CD4-positive, CD25-positive, alpha-beta regulatory T cell (primary cell): ENCODE measurements at places on chromosomes 2 and 18. TPM values are rescaled to one million over a fixed set of nuclear protein-coding genes. Genes with fewer than 3 reads are reported as not detected.

DNA sequence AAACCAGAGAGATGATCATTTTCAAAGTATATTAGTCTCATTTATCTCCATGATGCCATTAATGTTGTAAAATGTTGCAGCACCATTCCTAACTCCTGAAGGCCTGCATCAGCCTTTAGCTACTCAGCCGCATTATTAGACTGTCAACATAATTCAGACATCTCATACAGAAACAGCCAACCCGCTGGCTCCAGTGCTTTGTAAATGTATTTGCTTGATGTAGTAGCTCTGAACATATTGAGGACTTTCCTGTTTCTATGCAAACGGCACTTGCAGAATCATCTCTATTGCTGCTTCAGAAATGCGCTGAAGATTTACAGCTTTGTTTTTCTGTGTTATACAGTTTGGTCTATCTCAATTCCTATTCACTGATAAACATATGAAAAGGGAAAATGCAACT, 372.2 kb downstream of the DSEL start:
- no peak overlapping the region for H3K27ac ChIP-seq
- no peak overlapping the region for H3K4me3 ChIP-seq

- no peak for DNase-seq
- no peaks in the 10 kb centered on the region for H3K36me3 ChIP-seq
- no peak overlapping the region for H3K27ac ChIP-seq
- peaks cover 9% of the 10 kb centered on the region for H3K27me3 ChIP-seq
Measured at GRCh38 chr2:105391058-105391627, 7.7 kb downstream of the FHL2 start.

- no peaks in the 10 kb centered on the region for H3K4me1 ChIP-seq
- H3K27me3 ChIP-seq, result no peaks in the 10 kb centered on the region
- H3K4me3 ChIP-seq, result no peak within 1 kb of the TSS
- DNase-seq, result no peak
- H3K27ac ChIP-seq, result no peak within 1 kb of the TSS
Measured at GRCh38 chr2:68365087-68365486, at the start of gene PLEK. Gene PLEK, plus strand, starts transcription at chr2:68365282. Its CDS starts 70 bp downstream, at chr2:68365352.

GRCh38 chr2:13115643-13116042, 398.9 kb downstream of the TRIB2 start:
- no peak for DNase-seq
- H3K27me3 ChIP-seq, result peaks cover 4% of the 10 kb centered on the region
- H3K4me3 ChIP-seq, result no peak overlapping the region
- H3K36me3 ChIP-seq, result no peaks in the 10 kb centered on the region

DNA sequence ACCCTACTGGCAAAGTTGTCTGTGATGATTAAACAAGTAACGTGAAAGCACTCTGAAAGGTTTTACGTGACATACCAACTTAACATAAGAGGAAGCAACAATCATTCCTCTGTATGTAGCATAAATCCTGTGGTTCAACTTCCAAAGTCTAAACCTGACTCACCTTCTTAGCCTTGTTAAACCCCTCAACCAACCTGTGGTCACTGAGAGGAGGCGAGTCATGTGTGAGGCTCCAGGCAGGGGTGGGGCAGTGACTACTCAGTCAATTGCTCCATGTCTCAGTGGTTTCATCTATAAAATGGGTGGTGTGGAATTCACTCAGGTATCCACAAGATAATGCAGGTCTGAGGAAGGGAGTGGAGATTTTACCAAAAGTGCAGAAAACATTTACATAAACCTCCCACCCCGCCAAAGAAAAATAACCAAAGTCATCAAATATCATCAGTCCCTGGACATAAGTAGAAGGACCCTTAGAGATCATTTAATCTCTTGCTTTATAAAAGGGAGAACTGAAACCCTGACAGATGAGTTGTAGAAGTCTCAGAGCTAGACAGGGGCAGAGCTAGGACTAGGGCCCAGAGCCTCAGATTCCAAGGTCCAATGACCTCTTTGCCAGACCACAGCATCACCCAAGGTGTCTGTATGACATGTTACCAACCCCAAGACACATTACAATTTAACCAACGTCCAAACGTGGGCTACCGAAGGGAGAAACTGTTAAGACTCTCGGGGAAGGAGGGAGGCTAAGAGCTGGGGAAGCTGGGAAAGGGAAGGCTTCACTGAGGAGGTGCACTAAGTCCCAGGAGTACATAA, 3.7 kb upstream of the PCBP1 start:
- DNase-seq, result no peak
- H3K36me3 ChIP-seq, result peaks cover 40% of the 10 kb centered on the region
- peaks cover 62% of the 10 kb centered on the region for H3K4me1 ChIP-seq
- peak overlapping the region; percentile 77 for H3K4me3 ChIP-seq
- no peaks in the 10 kb centered on the region for H3K27me3 ChIP-seq

GRCh38 chr18:3585656-3586509, 135.9 kb downstream of the TGIF1 start:
- H3K4me1 ChIP-seq, result no peaks in the 10 kb centered on the region
- peak; percentile 55 for DNase-seq
- H3K36me3 ChIP-seq, result no peaks in the 10 kb centered on the region

GRCh38 chr2:221350616-221351015, 221.5 kb downstream of the EPHA4 start:
- no peak overlapping the region for H3K27ac ChIP-seq
- H3K36me3 ChIP-seq, result no peaks in the 10 kb centered on the region
- no peaks in the 10 kb centered on the region for H3K4me1 ChIP-seq
- peaks cover 2% of the 10 kb centered on the region for H3K27me3 ChIP-seq
- no peak for DNase-seq

DNA sequence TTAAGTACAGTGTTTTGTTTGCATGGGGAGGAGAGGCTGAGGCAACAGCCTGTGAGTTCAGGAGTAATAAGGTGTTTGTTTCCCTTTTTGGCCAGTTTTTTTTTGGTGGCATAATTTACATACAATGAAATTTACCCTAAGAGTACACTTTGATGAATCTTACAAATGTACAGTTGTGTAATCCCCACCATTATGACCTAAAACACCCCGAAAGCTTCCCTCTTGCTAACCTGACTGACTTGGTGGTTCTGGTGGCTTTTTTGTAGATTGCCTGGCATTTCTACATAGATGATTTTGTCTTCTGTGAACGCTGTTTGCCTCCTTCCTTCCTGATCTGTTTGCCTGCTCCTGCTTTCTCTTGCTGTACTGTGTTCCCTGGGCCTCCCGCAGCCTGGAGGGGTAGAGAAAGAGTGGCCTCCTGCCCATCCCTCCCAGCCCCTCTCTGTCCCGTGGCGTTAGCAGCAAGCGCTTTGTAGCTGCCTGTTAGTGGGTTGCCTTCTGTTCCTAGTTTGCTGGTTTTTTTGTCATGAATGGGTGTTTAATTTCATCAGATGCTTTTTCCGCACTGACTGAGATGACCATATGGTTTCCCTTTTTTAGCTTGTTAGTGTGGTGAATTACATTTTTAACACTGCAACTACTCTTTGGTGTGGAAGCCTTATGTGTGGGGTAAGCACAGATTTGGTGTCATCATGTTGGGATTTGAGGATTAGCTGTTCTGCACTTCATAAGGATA, 32.1 kb downstream of the ASAP2 start:
- H3K27ac ChIP-seq, result no peak overlapping the region
- H3K4me3 ChIP-seq, result no peak overlapping the region
- no peaks in the 10 kb centered on the region for H3K27me3 ChIP-seq
- H3K4me1 ChIP-seq, result no peaks in the 10 kb centered on the region

DNA sequence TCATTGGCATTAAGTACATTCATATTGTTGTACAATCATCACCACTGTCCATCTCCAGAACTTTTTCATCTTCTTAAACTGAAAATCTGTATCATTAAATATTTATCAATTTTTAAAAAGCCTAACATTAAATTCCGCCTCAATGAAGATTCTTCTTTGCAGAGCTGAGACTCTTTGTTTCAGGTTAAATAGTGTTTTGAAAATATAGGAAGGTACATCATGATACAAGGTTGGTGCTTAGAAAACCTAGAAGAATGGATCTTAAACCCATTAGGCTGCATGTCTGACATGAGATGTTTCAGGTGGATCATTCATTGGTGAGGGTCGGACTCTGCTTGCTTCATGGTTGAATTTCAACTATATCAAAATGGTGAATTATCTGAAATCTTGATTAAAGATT, 30.5 kb downstream of the DDX1 start:
- no peaks in the 10 kb centered on the region for H3K27me3 ChIP-seq
- H3K36me3 ChIP-seq, result peaks cover 96% of the 10 kb centered on the region
- H3K27ac ChIP-seq, result no peak overlapping the region
- no peak for DNase-seq
- no peaks in the 10 kb centered on the region for H3K4me1 ChIP-seq

GRCh38 chr2:7029291-7030059, 112.3 kb downstream of the RNF144A start:
- no peak overlapping the region for H3K4me3 ChIP-seq
- no peaks in the 10 kb centered on the region for H3K4me1 ChIP-seq
- H3K36me3 ChIP-seq, result peaks cover 15% of the 10 kb centered on the region
- H3K27ac ChIP-seq, result no peak overlapping the region
- no peaks in the 10 kb centered on the region for H3K27me3 ChIP-seq

DNA sequence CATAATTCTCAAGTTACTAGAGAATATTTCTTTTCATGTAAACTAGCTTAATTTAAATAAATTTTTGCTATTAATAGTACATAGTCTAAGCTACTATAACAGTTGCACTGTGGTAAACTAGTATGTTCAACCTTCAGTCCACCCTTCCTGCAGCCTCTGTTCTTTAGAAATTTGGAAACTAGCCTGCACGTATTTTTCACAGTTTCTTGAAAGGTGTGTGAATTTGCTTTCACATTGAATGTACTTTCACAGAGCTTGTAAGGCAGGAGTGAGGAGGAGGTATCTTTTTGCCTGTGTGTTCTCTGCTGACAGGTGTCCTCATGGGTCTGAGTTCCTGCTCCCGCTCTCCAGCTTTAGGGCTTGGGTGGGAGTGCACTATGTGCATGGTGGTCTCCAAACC, 117.5 kb downstream of the ATP9B start:
- no peak overlapping the region for H3K27ac ChIP-seq
- no peaks in the 10 kb centered on the region for H3K4me1 ChIP-seq
- H3K4me3 ChIP-seq, result no peak overlapping the region

DNA sequence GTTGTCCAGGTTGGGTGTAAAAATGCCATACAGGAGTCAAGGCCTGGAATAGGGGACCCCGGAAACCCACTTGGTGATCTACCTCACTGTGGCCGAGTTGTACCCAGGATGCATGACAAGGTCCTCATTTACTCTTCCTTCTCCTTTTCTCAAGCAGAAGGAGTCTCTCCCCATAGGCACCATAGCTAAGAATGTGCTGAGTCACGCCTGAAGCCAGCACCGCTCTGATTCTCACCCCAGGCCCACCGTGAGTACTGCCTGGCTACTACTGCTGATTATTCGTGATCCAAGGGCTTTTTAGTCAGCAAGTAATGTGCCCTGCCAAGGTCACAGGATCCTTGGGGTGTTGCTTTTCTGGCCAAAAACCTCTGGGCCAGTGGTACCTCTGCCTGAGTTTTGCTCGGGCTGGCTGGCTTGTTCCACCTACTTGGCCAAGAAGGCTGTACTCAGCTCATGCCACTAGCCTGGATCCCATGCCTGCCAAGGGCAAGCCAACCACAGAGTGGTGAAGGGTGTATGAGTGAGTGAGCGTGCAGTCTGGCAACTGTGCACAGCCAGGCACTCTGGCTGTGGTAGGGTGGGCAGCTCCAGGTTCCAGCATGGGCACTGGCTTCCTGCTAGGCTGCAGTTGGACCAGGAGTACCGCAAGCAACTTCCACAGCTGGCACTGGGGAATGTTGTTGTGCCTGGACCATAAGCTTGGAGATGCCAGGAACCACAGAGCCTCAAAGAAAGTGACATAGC, 650.1 kb upstream of the VRK2 start:
- no peaks in the 10 kb centered on the region for H3K36me3 ChIP-seq
- DNase-seq, result no peak
- no peaks in the 10 kb centered on the region for H3K4me1 ChIP-seq
- no peak overlapping the region for H3K4me3 ChIP-seq
- H3K27ac ChIP-seq, result no peak overlapping the region
- no peaks in the 10 kb centered on the region for H3K27me3 ChIP-seq

GRCh38 chr2:70085711-70086277, 1.5 kb upstream of the PCBP1 start:
- DNase-seq, result no peak
- H3K4me1 ChIP-seq, result peaks cover 80% of the 10 kb centered on the region
- peak overlapping the region; percentile 77 for H3K4me3 ChIP-seq
- H3K27me3 ChIP-seq, result no peaks in the 10 kb centered on the region
- peak overlapping the region; percentile 100 for H3K27ac ChIP-seq

DNA sequence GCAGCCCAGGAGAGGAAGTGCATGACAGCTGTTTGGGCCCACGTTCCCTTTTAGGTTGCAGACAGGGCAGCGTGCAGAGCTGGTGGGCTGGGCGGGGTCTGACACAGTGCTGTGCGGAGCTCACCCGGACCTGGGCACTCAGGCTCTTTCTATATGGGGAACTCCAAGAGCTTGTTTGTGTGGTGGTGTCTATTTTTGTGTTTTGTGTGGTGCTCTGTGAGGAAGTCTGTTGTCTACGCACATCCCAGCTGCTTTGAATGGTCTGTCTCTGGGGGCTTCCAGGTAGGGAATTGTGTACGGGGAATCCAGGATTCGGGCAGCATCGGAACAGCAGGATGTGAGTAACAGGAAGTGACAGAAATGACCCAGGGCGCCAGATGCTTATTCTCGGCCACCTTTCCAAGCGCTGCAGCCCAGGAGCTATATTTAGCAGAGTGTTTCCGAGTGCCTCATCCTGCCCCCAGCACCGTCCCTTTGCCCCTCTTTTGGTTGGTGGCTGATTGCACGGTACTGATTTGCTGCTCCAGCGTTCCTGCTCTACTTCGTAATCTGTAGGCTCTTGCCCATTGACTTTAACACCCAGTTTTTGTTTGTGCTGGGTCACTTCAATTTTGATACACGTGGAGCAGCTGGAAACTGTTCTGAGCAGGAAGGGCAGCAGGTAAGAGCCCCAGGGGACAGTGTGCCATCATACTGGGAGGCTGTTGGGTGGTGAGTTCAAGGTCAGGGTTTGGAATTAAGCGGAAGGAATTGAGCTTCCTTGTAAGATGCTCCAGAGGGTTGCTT, 64.7 kb downstream of the DGKD start:
- peak; percentile 78 for DNase-seq
- H3K27ac ChIP-seq, result peak overlapping the region; percentile 80
- peaks cover 88% of the 10 kb centered on the region for H3K4me1 ChIP-seq

DNA sequence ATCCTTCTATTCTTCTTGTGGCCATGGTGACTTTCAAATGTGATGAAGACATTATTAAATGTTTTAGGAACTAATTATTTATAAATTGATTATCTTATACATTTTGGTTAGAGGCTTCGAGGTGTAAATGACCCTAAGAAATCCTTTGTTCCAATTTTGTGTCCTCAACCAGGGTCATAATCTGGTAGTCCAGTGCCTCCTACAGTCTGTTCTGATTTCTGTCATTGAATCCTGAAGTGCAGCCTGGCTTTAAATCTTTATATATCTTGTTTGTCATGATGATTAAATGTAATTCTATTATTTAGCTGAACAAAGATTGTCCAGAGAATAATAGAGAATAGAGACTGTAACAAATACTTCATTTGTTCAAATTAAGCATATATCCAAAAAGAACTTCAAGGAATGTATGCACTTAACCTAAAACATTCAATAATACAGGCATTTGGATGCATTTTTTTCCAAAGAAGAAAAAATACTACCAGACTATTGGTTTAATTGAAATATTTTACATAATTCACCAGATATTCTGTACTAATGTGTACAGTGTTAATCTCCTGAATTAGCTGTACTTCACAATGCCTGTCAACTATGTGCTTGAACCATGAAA, 89.8 kb downstream of the PRPF40A start:
- H3K27ac ChIP-seq, result no peak overlapping the region
- DNase-seq, result no peak
- peaks cover 7% of the 10 kb centered on the region for H3K4me1 ChIP-seq
- H3K4me3 ChIP-seq, result no peak overlapping the region

- no peaks in the 10 kb centered on the region for H3K36me3 ChIP-seq
- H3K4me3 ChIP-seq, result no peak overlapping the region
- H3K27ac ChIP-seq, result no peak overlapping the region
- no peaks in the 10 kb centered on the region for H3K4me1 ChIP-seq
- DNase-seq, result no peak
Measured at GRCh38 chr18:58338961-58339592, 289.8 kb downstream of the ALPK2 start.

COL4A3 gene
- total RNA-seq, result not detected

SOWAHC gene
- total RNA-seq, result 4.8 TPM

REL gene
- 146 TPM for total RNA-seq
